ENCODE measurements at places on chromosomes 4 and X.
A peak's percentile ranks its signal among the peaks of the same experiment; 100 is the strongest.

DNA sequence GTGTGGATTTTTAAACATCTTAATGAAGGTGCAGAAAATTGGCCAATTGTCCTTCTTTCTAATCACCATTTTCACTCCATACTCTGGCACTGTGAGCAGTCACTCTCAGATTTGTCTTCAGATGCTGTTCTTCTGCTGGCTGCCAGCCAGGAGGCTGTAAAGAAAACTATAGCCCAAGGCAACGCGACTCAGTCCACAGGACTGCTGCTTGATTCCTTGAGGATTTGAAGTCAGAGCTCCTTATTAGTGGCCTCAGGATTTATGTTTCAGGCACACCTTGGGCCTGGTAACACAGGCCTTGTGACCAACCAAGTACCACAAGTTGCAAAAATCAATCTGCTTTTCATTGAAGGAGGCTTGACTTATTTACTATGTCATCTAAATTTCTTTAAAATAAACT, 342.6 kb downstream of the GPM6A start:
- peak; percentile 18 for DNase-seq

- peak; percentile 43 for DNase-seq
Measured at GRCh38 chr4:183589461-183590099, 69.4 kb downstream of the RWDD4 start.

DNA sequence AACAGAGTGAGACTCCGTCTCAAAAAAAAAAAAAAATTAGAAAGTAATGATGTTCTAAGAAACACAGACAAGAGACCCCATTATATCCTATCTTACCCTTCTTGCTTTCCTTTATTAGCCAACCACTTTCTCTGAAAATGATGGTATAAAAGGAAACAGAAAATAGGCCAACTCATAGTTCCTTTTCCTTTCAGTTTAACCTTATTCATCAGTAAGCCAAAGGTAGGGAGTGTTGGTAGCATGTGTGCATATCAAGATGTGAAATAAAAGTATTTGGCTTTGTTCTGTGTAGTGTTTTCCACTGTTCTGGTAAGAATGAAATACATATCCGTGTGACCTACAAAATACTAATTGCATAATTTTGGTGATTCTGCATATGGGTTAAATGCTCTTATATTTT, 266.6 kb downstream of the ZNF674 start:
- no peak for DNase-seq

GRCh38 chr4:176708771-176709311, 83.9 kb downstream of the VEGFC start:
- DNase-seq = peak; percentile 29

Measured in AG10803 (cell line).